ENCODE measurements at places on chromosomes 6 and 20.

GRCh38 chr6:63307581-63308246 is 12.1 kb downstream of the LGSN start:
- peak; percentile 47 for DNase-seq

- DNase-seq = no peak
Observed at GRCh38 chr6:43274127-43274915, 23.7 kb upstream of the SLC22A7 start.

- DNase-seq = peak; percentile 10
Observed at GRCh38 chr6:157860505-157860991, 37.5 kb downstream of the SNX9 start.

- DNase-seq = no peak
Observed at GRCh38 chr6:111803371-111803770, 69.9 kb downstream of the FYN start.

DNA sequence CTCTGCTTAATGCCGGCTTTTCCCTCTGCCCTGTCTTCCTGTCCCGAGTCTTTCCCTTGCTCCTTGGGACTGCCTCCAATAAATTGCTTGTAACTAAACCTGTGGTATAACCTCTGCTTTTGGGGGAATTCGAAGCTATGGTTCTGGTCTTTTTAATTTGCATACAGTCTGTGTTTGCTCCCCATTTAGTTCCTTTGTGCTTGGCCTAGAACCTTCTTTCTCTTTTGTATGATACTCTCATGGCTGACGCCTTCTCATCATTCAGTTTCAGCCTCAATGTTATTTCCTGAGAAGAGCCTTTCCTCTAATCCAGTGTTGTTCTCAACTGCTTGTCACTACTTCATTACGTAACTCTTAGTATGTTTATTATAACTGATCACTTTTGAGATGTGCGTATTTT is 248.0 kb downstream of the PHF3 start:
- DNase-seq = no peak

DNA sequence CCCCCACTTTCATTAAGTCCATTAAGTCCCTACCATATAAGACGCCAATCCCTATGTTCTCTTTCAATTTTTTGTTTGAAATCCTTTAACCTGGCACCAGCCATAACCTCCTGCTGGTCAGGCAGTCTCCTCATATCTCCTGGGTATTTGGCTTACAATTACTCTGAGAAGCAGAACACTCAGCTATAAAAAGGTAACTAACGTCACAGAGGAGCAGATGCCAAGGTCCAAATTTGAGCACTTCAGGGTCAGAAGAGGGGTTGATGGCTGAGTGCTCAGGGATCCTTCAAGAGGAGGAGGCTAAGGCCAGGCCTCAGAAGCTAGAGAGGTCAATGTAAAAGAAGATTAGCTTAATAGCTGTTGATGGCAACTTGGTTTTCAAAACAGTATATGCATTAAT is 22.3 kb upstream of the RCAN2 start:
- no peak for DNase-seq

GRCh38 chr20:50799890-50800550 is 5.2 kb downstream of the BCAS4 start:
- DNase-seq = no peak

DNA sequence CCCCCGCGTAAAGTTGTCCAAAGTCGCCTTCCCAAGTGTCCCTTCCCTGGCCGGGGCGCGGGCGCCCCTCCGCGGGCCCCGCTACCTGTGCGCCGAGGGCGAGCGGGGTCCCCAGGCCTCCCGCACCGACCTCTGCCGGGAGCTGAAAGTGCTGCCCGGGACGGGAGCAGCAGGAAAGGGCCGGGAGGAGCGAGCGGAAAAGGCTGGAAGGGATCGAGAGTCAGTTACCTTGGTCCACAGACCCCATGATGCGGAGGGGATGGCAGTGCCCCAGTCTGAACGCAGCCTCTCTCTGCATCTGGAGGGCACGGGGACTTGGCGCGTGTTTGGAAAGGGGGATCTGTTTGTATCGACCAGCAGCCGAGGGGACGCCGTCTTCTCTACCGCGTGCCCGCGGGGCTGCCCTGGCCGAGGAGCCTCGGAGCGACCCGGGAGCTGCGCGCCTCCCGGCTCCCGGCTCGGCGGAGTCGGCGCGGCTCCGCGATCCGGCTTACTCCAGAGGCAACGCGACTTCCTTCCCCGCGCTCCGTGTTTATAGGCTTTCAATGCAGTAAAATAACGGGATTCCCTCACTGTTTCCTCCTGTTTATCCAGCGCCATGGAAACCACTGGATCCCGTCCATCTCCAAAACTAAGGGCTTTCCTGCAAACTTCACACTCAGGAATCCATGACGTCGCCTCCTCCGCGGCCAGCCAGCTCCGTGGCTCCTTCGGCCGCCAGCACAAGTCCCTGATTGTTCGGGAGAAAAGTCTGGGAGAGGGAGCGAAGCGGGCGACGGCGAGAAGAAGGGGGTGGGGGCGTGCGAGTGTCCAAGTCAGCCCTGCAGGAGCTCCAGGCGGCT is 20.0 kb upstream of the NFATC2 start:
- peak; percentile 77 for DNase-seq

DNA sequence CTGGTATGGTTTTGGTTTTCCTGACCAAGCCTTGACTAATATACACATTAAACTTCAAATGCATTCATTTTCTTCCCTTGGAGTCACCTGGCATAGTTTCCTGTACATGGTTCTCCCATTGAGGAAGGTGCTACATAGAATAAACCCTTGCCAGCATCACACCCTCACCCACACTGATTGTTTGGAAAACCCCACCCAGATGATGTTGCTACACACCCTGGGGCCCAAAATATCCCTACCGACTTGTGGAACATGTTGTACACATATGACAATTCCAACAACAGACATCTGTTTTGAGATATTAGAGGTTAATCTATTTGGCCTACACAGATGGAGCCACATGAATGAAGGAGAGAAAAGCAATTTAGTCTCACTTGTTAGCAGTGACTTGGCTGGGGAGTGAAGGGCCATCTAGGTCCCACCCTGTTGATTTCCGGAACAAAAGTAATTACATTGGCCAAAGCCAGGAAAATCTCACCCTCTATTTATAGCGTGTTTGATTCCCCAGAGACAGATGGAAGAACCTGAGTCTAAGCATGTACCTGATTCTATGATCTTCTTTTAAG is 606.0 kb upstream of the BTBD3 start:
- no peak for DNase-seq

DNA sequence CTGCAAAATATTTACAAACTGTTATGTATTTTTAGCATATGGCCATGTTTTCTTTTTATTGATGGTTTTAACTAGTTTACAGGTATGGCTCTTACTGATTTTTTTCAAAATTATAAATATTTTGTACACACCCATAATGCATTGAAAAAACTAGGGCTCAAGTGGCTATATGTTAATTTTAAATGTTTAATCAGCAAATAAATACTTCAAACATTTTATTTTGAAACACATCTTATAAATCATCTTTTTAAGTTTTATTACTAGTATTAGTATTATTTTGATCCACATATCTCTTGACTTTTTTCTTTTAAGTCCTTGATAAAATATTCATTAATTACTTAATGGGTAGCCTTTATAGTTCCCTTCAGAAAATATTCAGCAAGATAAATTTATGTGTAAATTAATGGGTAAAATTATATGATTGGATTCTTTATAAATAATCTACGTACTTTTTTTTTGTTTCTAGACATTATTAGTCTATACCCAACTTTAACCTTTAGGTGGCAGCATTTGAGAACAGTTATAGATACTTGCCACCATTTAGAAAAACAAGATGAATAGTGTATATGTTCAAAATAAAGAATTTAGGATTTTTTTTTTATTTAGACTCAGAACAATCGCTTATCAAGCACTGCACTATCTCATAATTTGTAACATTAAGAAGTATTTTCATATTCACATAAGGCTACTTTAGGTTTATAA is 241.9 kb downstream of the ADGRB3 start:
- DNase-seq = peak; percentile 49

Measured in ACHN (cell line).